NCI-H187 treated with DMSO at 0.1 percent for 48 hours (cell line): ENCODE measurements at places on chromosomes 1 and 21.

DNA sequence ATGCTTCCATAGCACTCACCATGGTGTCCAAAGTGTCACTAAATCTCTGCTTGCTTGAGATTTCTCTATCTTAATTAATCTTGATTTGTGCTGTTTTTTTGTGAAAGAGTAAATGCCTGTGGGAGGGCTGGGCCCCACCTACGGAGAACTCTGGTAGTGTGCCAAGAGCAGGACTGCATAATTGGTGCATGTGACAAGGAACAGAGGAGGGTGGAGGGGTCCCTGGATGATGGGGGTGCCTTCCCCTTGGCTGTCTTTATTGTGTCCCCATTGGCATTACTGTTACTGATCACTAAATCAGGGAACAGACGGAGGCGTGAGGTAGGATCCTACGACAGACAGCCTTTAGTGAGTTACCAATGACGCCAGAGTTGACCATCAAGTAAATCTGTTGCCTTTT lies 223.4 kb downstream of the DISC1 start:
- no peak for DNase-seq

GRCh38 chr1:223123011-223123610 lies 19.9 kb downstream of the TLR5 start:
- no peak for DNase-seq

DNA sequence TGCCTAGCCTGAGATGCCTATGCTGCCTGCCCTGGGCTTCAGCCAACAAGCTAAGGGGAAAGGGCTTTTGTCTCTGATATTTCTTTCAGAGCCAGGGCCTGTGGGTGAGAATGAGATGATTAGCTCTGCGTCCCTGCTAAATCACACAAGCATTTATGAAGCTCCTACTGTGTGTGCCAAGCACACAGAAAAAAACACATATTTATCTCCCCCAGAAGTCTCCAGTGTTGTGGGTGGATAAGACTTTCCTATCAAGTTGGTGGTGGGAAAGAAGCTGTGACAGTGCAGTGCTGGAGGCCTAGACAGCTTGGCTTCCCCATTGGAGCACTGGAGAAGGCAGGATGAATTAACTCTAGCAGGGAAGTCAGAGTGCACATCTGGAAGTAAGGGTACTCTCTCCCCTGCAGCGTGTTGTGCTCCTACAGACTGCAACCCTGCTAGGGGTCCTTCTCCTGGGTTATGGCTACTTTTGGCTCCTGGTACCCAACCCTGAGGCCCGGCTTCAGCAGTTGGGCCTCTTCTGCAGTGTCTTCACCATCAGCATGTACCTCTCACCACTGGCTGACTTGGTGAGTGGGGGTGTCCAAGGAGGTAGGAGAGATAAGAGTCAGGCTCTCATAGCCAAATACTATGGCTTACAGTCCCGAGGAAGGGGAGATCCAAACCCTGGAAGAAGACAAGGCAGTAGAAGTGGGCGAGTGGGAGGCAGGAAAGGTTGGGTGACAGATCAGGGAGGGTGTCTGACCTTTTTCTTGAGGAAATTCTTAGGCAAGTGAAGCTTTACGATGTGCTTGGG lies 1.7 kb downstream of the SLC50A1 start:
- DNase-seq, result no peak

DNA sequence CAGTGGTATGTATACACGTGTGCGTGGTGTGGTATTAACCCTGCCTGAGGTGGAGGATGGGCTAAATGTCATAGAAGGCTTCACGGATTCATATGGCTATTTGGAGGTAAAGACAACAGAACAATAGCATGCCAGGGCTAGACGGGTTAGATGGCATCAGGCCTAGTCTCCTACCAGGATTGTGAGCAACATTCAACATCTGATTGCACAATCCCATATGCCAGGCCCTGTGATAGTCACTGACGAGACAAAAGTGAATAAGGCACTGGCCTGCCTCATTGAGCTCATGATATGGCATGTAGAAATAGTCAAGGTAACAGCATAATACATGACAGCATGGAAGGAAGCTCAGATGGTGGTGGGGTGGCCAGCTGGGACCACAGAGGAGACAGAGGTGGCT lies 167.1 kb upstream of the BEND5 start:
- DNase-seq, result no peak
